ENCODE measurements at places on chromosomes 2 and 18.

DNA sequence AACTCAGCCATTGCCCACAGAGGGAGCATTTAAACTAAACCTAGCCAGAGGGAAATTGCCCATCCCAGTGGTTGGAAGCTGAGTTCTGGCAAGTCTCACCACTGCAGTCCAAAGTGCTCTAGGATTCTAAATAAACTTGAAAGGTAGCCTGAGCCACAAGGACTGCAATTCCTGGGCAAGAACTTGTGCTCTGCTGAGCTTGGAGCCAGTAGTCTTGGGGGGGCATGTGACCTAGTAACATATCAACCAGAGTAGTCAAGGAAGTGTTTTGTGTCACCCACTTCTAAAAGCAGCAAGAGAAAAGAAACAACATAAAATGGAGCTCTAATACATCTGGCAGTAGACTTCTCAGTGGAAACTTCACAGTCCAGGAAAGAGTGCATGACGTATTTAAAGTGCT lies 167.0 kb downstream of the PTH2R start:
- no peak for DNase-seq

DNA sequence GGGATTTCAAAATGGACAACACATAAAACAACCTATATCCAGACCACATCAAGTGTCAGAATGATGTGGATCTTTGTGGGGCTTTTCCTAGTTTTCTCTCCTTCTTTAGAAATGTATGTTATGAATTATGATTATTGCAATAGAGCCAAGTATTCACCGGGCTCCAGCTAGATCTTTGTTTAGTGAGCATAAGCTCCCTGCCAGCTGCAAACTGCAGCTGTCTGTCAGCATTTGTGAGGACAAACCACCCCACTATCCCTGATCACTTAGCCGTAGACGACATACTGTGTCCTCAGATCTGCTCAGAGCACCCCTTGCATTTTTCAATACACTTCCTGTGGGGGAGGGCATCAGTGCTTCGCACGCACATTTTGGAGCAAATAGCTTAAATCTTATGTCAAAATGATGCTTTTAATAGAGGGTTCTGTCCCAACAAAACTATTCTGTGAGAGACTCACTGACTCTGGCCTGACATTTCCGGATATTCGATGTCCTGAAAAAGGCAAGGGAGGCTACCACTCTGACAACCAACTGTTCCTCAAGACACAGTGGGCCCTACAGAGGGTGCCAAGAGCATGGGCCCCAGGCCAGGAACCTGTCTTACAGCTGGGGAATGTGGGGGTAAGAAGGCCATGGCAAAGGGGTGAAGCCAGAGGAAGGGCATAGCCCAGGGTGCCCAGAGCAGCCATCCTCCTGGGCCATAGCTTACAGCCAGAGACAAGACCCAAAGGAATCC lies 346.0 kb downstream of the ARHGAP15 start:
- DNase-seq, result no peak

DNA sequence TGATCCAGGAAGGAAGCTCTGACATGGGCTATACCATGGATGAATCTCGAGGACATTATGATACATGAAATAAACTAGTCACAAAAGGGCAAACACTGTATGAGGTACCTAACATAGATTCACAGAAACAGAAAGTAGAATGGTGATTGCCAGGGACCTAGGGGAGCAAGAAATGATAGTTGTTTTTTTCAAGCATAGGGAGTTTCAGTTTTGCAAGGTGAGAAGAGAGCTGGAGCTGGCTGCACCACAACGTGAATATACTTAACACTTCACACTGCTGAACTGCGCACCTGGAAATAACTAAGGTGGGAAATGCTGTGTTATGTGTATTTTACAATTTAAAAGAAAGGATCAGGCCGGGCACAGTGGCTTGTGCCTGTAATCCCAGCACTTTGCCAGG lies 13.2 kb upstream of the AGAP1 start:
- no peak for DNase-seq

GRCh38 chr2:200702044-200702443 lies 109.7 kb upstream of the BZW1 start:
- no peak for DNase-seq

GRCh38 chr2:166404831-166405568 lies 29.3 kb upstream of the SCN9A start:
- DNase-seq, result no peak

Data from NK-92 treated with Interleukin-12 subunit alpha and Interleukin-12 subunit beta, amount 100 ng/mL, for 24 hours (cell line).